Activated CD8-positive, alpha-beta T cell treated with anti-CD3 and anti-CD28 coated beads for 36 hours (primary cell): ENCODE measurements at places on chromosomes 6 and 20.

- peak overlapping the region; percentile 93 for H3K27ac ChIP-seq
- H3K4me1 ChIP-seq = peaks cover 52% of the 10 kb centered on the region
- peak overlapping the region; percentile 96 for H3K4me3 ChIP-seq
- no peaks in the 10 kb centered on the region for H3K27me3 ChIP-seq
- no peak for DNase-seq
- peaks cover 39% of the 10 kb centered on the region for H3K36me3 ChIP-seq
These were observed 476 bp downstream of the MEA1 start for GRCh38 chr6:43013097-43013842.

DNA sequence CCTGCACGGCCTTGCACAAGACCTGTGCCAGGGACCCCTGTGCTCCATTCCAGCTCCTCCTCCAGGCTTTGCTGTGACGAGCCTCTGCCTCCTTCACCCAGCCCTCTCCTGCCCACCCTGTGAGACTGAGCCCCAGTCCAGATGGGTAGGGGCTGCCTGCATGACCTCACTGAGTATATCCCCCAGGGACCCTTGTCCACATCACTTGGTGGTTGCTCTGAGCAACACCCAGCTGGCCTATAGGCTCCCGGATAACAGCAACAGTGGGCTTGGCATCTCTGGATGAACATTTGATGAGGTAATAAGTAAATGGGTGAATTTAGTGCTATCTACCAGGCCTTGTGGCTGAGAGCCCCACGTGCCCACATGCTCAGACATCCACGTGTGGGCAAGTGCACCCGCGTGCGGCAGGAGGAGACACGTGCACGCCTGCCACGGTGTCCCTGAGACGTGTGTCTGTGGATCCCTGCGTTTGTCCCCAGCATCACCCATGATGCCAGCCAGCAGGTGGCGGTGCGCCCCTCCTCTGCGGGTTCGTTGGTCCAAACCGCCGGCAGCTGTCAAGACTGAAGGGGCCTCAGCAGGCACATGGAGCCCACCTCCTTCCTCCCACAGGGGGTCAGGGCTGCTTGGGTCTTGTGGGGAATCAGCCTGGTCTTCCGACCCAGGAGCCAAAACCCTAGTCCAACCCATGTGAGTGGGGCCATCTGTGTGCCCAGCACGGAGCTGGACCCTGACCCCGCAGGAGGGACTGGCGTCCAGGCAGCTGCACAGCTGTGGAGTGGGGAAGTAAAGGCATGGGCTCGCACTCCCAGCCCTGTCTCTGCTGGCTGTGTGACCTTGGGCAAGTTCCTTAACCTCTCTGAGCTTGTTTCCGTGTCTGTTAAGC lies 45.9 kb downstream of the FGD2 start:
- no peaks in the 10 kb centered on the region for H3K27me3 ChIP-seq
- DNase-seq = peak; percentile 95
- H3K4me1 ChIP-seq = peaks cover 56% of the 10 kb centered on the region
- H3K36me3 ChIP-seq = peaks cover 20% of the 10 kb centered on the region
- H3K27ac ChIP-seq = peak overlapping the region; percentile 99
- peak overlapping the region; percentile 83 for H3K4me3 ChIP-seq

DNA sequence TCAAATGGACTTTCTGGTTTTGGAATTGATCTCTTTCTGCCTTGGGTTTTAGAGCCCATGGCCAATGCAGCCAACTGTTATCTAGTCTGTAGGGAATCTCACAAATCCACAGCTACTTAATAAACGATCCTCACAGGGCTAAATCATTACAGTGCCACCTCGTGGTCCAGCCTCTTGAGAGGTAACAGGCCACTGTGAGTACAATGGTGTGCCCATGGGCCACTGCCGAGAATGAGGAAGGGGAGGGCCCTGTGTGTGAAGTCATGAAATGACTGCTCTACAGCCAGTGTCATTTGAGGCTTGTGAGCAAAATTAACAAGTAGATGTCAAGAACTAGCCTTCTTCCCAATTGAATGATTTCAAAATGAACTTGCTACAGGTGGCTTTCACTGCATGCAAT lies 54.3 kb upstream of the GMPR start:
- peak; percentile 33 for DNase-seq
- no peak overlapping the region for H3K27ac ChIP-seq
- H3K36me3 ChIP-seq = peaks cover 5% of the 10 kb centered on the region
- H3K4me3 ChIP-seq = no peak overlapping the region
- no peaks in the 10 kb centered on the region for H3K27me3 ChIP-seq
- H3K4me1 ChIP-seq = peaks cover 24% of the 10 kb centered on the region

GRCh38 chr6:37625591-37626374 lies 71.9 kb downstream of the MDGA1 start:
- H3K4me3 ChIP-seq = peak overlapping the region; percentile 17
- no peak overlapping the region for H3K27ac ChIP-seq
- peaks cover 18% of the 10 kb centered on the region for H3K4me1 ChIP-seq
- peaks cover 5% of the 10 kb centered on the region for H3K27me3 ChIP-seq
- H3K36me3 ChIP-seq = no peaks in the 10 kb centered on the region

DNA sequence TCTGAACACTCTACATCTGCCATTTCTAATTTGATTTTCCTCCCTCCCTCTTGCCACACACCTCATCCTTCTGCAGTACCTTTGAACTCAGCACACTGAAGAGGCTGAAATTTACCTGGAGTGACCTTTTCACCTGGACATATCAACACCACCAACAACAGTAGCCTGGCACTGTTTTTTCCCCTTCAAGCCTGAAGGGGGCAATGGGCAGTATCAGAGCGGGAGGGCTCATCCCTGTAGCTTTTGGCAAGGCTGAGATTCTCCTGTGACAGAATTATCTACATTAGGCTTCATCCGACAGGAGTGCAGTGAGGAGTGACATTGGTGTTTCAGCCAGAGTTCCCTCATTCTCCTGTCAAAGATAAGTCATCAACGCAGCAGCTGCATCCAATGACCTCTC lies 312.8 kb upstream of the SPTLC3 start:
- no peaks in the 10 kb centered on the region for H3K27me3 ChIP-seq
- H3K36me3 ChIP-seq = no peaks in the 10 kb centered on the region
- H3K4me3 ChIP-seq = no peak overlapping the region
- H3K27ac ChIP-seq = no peak overlapping the region
- DNase-seq = no peak

DNA sequence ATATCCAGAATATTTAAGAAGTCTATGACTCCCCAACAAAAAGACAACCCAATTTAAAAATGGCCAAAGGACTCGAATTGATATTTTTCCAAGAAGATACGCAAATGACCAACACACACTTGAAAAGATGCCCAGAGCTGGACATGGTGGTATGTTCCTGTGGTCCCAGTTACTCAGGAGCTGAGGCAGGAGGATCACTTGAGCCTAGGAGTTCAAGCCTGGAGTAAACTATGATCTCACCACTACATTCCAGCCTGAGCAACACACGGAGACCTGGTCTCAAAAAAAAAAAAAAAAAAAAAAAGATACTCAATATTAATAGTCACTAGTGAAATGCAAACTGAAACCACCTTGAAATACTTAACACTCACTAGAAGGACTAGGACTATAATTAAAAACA lies 12.2 kb upstream of the ARMC2 start:
- no peak overlapping the region for H3K27ac ChIP-seq
- no peaks in the 10 kb centered on the region for H3K36me3 ChIP-seq
- DNase-seq = no peak
- H3K4me1 ChIP-seq = peaks cover 19% of the 10 kb centered on the region
- peaks cover 2% of the 10 kb centered on the region for H3K27me3 ChIP-seq
- H3K4me3 ChIP-seq = no peak overlapping the region

- no peak overlapping the region for H3K4me3 ChIP-seq
- DNase-seq = no peak
- H3K27me3 ChIP-seq = peaks cover 57% of the 10 kb centered on the region
These were observed 24.6 kb downstream of the FOXA2 start for GRCh38 chr20:22559711-22560318.

DNA sequence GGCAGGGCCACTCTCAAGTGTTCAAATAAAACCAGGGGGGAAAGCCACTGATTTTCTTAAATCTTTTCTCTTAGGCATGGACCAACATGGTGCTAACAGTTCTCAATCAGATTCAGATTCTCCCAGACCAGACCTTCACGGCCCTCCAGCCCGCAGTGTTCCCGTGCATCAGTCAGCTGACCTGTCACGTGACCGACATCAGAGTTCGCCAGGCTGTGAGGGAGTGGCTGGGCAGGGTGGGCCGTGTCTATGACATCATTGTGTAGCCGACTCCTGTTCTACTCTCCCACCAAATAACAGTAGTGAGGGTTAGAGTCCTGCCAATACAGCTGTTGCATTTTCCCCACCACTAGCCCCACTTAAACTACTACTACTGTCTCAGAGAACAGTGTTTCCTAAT lies 41.5 kb upstream of the SMIM28 start:
- DNase-seq = no peak
- no peaks in the 10 kb centered on the region for H3K4me1 ChIP-seq
- H3K27ac ChIP-seq = no peak overlapping the region
- H3K4me3 ChIP-seq = no peak overlapping the region
- no peaks in the 10 kb centered on the region for H3K36me3 ChIP-seq

- no peaks in the 10 kb centered on the region for H3K27me3 ChIP-seq
- H3K27ac ChIP-seq = no peak overlapping the region
- no peak overlapping the region for H3K4me3 ChIP-seq
- H3K4me1 ChIP-seq = no peaks in the 10 kb centered on the region
These were observed 42.8 kb downstream of the FNDC1 start for GRCh38 chr6:159212028-159212427.

DNA sequence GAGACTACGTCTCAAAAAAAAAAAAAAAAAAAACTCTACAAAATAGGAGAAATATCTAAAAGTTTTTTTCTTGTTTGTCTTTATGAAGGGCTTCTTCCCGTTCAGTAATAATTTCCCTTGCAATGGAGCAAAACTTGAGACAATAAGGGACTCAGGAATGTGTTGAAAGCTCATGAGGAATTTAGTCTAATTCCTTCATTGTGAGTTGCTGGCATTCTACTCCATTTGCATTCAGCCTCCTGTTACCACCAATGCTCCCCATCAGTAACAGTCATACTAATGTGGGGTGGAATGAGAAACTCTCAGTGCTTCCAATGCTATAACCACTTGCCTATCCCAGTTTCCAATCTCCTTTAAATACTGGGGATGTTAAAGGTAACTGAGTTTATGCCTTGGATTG lies 576.7 kb upstream of the AGPAT4 start:
- no peaks in the 10 kb centered on the region for H3K4me1 ChIP-seq
- H3K27me3 ChIP-seq = no peaks in the 10 kb centered on the region
- DNase-seq = no peak

- H3K4me1 ChIP-seq = no peaks in the 10 kb centered on the region
- H3K27me3 ChIP-seq = peaks cover 2% of the 10 kb centered on the region
These were observed 244.4 kb downstream of the LRFN2 start for GRCh38 chr6:40342723-40343122.

- peaks cover 50% of the 10 kb centered on the region for H3K27me3 ChIP-seq
- peak overlapping the region; percentile 75 for H3K4me3 ChIP-seq
- no peaks in the 10 kb centered on the region for H3K36me3 ChIP-seq
- no peak overlapping the region for H3K27ac ChIP-seq
- H3K4me1 ChIP-seq = peaks cover 41% of the 10 kb centered on the region
These were observed 10.4 kb downstream of the TRIM31 start for GRCh38 chr6:30102414-30102969.

- no peak for DNase-seq
- H3K4me3 ChIP-seq = no peak overlapping the region
- H3K4me1 ChIP-seq = peaks cover 22% of the 10 kb centered on the region
These were observed 136.1 kb upstream of the CDYL start for GRCh38 chr6:4640139-4640538.

GRCh38 chr6:139605350-139605749 lies 230.9 kb upstream of the CITED2 start:
- no peak for DNase-seq
- H3K27me3 ChIP-seq = peaks cover 3% of the 10 kb centered on the region
- H3K4me3 ChIP-seq = no peak overlapping the region
- no peaks in the 10 kb centered on the region for H3K36me3 ChIP-seq
- H3K4me1 ChIP-seq = peaks cover 10% of the 10 kb centered on the region
